NCI-H748 treated with DMSO at 0.1 percent for 48 hours (cell line): ENCODE measurements at places on chromosomes 11 and 22.
A peak's percentile ranks its signal among the peaks of the same experiment; 100 is the strongest.

DNA sequence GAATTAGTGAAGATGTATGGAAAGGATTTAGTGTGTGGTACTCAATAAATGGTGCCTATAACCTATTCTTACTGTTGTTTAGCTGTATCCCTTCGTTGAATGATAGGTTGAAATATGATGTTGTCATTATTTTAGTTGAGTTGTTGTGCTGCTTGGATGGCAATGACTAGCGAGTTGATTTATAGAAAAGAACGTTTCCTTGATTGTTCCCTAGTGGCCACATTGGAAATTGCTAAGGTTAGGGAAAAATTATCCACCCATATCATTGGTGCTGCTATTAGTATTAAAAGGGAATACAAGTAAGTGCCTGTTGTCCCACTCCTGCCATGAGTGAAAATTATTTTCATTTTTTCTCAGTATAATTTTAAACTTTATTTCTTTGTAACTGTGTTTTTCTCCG is 14.5 kb downstream of the EMSY start:
- no peak for DNase-seq

GRCh38 chr11:130403271-130403804 is 25.1 kb downstream of the ADAMTS8 start:
- no peak for DNase-seq

DNA sequence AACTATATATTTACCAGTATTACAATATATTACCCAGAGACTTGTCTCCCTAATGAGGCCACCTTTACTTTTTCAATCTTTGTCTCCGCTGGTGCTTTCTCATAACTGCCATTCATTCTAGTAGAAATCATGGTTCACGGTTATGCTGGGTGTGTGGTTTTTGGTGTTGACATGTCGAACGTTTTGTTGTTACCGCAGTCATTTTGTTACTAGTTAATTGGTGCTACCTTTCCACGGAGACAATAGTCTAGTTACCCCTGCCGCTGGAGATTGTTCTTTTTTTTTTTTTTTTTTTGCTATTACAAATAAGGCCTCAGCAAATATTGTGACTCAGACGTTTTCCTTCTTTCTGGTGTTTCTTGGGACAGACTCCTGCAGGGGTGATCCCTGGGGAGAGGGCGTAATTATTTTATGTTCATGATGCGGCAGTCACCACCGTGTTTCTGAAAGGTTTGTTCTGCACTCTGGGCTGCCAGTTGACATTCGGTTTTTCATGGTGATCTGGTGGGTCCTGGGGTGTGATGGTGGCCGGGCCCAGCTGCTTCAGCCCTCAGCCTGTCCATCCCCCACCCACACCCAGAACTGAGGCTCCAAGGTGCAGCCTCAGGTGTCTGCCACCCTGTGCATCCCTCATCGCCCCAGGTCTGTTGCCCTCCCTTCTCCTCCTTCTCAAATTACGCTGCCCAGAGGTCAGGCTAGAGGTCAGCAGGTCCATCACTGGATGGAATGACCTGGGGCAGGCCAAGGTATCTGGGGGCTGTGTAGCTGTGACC is 28.6 kb downstream of the LRP5 start:
- no peak for DNase-seq

- DNase-seq, result no peak
Measured at GRCh38 chr11:68792400-68792966, 41.2 kb upstream of the TESMIN start.

DNA sequence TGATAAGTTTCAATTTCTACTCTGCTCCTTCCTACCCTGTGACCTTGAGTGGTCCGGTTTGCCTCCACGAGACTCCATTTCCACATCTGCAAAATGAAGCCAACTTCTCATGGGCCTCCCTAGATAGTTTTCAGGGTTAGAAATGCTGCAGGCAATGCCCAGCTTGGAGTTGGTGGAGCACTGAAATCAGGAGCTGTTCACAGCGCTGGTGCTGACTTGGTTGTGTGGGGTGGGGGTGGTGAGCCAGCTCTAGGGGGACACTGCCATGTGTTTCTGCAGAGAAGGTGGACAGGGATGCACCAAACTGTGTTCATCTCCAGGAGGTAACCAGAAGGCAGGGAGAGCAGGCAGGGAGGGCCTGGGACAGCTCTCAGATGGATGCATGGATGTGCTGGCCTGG is 37.0 kb downstream of the SGSM1 start:
- no peak for DNase-seq

- peak; percentile 48 for DNase-seq
Measured at GRCh38 chr11:29328961-29329441, 687.8 kb downstream of the KCNA4 start.

DNA sequence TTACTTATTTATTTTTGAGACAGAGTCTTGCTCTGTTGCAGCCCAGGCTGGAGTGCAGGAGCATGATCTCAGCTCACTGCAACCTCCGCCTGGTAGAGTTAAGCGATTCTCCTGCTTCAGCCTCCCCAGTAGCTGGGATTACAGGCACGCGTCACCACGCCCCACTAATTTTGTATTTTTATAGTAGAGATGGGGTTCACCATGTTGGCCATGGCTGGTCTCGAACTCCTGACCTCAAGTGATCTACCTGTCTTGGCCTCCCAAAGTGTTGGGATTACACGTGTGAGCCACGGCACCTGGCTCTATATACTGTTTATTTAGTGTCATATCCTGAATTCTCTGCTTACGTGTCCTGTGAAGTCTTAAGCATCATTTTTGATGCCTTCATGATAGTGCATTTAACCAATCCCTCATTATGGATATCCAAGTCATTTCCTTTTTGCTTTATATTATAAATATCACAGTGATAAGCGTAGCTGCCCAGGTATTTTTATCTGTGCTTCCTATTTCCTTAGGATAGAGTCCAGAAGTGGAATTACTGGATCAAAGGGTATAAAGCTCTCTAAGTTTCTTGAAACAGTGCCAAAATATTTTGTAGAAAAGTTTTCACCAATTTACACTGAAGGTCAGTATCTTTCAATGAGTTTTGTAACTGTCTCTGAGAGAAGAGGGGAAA is 871 bp upstream of the SIDT2 start:
- no peak for DNase-seq

DNA sequence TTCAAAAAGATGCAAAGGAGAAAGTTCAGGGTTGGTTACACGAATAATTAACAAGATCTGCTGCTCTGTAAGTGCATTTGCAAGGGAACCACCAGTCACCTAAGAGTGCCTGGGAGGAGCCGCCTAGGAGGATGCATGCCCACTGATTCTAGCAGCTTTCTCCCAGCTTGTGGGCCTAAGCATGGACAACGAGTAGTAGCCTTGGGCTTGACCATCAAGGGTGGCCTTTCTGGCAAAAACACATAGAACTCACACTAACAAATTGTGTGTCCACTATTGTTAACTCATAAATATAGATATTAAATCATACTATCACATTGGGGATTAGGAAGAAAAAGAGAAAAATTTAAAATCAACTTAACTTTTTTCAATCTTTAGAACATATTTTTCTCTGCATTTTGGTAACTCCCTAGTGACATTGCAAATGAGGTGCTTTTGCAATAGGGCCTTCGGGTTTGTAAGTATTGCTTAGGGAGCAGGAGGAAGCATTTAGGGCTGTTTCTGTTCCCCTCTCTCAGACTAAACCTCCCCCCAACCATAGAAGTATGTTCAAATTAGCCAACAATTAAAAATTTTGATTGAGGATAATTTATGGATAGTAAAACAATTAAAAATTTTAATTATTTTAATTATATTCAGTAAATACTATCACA is 57.3 kb upstream of the CEP295 start:
- DNase-seq, result no peak

DNA sequence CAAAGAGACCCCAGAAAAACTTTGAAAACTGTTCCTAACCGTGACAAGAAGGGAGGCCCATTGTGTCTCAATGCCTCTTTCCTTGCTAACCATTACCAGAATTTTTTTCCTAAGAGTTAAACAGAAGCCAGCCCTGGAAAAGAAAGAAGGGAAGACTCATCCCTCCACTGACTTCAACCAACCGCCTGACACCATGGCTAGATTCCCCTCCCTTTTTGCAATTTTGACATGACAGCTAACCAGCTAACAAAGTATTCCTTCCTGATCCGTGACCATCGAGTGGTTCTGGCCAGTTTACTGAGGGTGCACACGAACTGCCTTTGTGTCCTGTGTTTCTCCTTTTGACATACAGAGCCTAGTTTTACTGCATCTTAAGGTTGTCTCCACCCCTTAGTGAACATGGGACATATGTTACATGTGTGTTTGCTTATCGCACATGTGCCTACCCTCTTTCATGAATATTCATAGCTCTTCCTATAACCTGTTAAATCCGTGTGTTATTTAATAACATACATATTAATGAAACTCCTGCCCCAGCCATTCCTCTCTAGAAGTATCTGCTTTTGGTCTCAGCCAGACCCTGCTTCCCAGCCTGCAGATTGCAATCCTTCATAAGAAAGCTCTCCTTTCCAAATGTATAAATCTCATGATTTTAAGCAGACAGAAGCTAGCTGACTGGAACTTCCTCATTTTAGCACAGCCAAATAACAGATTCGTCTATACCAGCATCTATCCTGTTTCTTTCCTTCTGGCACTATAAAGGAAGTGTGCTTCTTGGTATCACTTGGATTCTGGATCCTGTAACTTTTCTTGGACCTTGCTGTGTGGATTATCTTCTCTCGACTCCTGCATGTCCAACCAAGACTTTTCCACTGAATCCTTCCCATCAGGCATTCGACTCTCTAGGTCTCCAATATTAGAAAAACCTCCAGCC is 37.8 kb downstream of the RASSF10 start:
- no peak for DNase-seq

- DNase-seq, result no peak
Measured at GRCh38 chr11:3929232-3929631, 73.8 kb downstream of the STIM1 start.

GRCh38 chr11:66081505-66081904 is 11.4 kb downstream of the PACS1 start:
- DNase-seq, result no peak

GRCh38 chr11:91536366-91536765 is 688.3 kb upstream of the FAT3 start:
- no peak for DNase-seq

DNA sequence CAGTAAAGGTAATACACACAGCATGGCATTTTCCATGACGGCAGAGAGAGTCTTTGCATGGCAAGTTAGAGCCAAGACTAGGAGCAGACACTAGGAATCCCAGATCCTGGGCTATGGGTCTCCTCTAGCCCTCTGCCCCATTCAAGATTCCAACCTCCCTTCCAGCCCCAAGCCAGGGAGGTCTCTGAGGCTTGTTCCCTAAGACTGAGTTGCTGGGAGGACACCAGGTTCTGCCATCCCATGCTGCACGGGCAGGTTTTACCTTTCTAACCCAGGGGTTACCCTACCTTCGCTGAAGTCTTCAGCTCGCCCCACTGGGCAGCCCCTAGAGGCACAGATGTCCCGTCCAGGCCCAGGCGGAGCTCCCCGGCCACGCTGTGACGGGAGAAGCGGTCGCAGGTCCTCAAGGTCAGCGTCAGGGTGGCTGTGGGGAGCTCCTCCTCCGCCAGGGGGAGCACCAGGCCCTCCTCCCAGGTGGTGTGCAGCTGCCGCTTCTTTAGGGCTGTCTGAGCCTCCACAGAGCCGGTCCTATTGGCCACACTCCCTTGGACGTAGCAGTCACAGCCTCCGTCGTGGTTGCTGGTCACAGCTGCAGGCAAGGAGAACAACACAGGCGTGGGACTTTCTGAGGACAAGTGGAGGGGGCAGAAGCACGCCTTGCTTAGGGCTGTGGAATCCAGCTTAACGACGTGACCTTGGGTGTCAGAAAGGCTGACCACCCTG is 33.8 kb downstream of the SYT13 start:
- DNase-seq, result peak; percentile 28

DNA sequence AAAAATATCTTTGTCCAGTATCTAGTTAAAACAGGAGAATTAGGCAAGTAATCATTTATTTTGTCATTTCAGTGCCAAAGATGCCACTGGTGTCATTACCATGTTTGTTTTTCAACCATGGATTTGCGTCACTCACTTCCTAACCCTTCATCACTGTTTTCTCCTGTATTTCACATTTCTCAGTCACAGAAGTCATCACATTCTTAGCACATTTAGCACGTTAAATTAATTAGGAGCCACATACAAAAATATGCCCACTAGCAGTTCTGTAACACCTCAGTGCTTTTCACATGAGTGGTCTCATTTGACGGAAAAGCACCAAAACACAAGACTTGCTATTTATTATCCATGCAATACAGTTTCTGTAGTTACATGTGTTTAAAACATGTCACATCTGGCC is 546.0 kb downstream of the METTL15 start:
- no peak for DNase-seq

DNA sequence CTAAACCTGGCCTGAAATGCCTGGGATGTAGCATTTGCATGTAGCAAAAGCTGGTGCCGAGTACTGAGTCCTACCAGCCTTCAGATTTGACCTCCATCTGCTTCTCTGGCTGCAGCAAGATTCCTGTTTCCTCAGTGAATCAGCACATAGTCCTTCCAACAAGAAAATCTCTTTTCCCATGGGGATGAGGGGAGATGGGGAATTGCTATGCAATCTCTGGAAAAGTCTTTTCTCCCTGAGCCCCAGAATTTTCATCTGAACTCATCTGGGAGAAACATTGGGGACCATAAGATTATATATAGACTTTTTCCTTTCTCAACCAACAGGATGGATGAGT is 32.0 kb upstream of the YWHAH start:
- no peak for DNase-seq

DNA sequence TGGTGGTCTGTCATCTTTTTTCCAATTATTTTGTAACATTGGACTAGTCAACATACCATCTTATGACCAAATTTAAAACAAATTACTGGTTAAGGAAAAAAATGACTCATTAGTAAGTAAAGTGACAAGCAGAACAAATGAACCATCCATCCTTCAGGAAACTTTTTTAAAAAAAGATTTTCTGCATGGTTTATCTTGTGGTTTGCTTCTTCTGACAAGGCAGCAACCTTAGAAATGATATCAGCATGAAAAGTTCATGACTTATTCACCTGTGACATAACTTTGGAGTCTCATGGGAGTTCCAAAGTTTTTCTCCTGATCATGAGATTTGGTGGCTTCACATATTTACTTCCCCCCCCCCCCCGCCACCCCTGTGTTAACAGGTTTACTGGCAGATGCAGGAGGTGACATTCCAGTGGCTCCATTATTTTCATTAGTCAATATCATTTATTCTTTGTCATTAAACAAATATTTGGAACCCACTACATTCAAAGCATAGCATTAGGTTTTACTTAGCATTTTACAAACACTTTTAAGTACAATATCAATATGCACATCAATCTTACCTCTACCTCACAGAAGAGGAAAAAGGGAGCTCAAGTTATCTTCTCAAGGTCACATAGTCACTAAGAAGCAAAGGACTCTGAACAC is 40.7 kb downstream of the DCUN1D5 start:
- no peak for DNase-seq

DNA sequence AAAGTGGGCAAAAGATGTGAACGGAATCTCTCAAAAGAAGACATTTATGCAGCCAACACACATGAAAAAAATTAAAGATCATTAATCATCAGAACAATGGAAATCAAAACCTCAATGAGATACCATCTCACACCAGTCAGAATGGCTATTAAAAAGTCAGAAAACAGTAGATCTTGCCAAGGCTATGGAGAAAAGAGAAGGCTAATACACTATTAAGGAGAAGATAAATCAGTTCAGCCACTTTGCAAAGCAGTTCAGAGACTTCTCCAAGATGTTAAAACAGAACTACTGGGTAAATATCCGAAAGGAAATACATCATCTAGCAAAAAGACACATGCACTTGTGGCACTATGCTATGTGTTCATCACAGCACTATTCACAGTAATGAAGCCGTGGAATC is 388.2 kb upstream of the LUZP2 start:
- DNase-seq, result no peak
